ENCODE measurements at places on chromosomes 5 and 9. TPM values are rescaled to one million over a fixed set of nuclear protein-coding genes. Genes with fewer than 3 reads are reported as not detected.

The RASGRF2 gene
- 0.15 TPM for total RNA-seq

The SLC36A3 gene
- not detected for total RNA-seq

The OGN gene
- total RNA-seq: not detected

The HTR1A gene
- total RNA-seq: not detected

The CCDC152 gene
- 0.27 TPM for total RNA-seq

The GFI1B gene
- not detected for total RNA-seq

The CYLC2 gene
- total RNA-seq: not detected

The NDFIP1 gene
- total RNA-seq: 33.5 TPM

The CXCL14 gene
- total RNA-seq: not detected

The TNFSF8 gene
- total RNA-seq: not detected

The NAIP gene
- total RNA-seq: 3.3 TPM

The INSL6 gene
- total RNA-seq: not detected

The SIL1 gene
- 53.6 TPM for total RNA-seq

The CDK5RAP2 gene
- 52.2 TPM for total RNA-seq

The GRXCR2 gene
- total RNA-seq: not detected

The LECT2 gene
- total RNA-seq: not detected

The ISL1 gene
- total RNA-seq: 5.4 TPM

The NMRK1 gene
- 3.3 TPM for total RNA-seq

The NME5 gene
- total RNA-seq: not detected

The F12 gene
- total RNA-seq: 5.5 TPM

The PCDHGA8 gene
- 1.1 TPM for total RNA-seq

The FLT4 gene
- 0.03 TPM for total RNA-seq

The RNF180 gene
- 3.0 TPM for total RNA-seq

The CRHBP gene
- total RNA-seq: 0.53 TPM

The SLC36A2 gene
- not detected for total RNA-seq

The CD74 gene
- 1,665 TPM for total RNA-seq

The ADAMTSL1 gene
- 8.3 TPM for total RNA-seq

Measured in A375 (cell line).